ENCODE measurements at places on chromosomes 2 and 18.

DNA sequence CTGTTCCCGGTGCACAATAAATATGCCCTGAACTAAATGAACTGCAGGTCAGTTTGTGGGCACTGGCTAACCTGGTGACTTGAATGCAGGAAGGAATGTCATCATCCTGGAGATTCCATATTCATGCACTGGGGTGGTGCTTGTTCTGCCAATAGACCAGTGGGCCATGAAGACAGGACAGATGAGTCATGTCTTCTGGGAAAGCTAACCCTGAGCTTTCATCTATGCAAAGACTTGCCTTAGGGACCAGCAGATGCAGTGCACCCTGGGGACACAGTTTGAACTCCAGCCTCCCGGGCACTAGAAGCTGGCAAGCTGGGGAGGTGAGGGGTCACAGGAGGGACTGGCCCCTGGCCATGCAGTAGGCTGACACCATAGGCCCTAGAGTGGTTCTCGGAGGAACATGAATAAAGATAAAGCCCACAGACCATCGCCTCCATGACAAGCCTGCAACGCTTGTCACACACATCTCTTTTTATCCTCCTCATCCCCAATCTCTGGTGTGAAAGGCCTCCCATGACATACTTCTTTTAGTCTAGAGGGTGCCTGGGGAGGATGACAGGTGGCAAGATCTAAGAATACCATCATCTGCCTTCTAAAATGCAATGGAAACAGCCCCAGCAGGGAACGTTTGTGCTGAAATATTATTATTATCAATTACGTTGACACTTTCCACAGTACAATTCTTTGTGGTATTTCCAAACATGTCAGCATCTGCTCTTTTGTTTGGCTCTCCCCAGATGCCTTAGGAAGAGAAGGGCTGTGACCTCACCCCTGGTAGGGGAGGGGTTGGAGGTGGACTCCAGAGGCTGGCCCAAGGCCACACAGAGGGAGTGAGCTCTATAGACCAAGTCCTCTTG is 267.4 kb upstream of the RAB6C start:
- no peak for DNase-seq

DNA sequence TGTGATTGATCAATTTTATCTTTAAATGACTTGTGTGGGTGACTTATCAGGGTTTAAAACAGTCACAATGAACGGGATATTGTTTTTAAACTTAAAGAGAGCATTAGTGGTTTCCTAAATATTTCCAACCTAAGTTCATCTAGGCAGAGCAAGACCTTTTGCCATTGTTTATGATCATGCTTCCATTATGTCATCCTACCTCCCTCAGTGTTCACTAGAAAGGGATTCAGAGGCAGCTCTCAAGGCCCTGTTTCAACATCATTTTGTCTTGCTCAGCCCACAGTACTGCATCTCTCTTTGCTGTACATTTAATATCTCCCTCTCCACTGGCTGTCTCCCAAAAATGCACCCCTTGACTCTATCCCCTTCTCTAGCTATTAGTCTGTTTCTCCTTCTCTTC is 21.5 kb upstream of the PELI1 start:
- no peak for DNase-seq

DNA sequence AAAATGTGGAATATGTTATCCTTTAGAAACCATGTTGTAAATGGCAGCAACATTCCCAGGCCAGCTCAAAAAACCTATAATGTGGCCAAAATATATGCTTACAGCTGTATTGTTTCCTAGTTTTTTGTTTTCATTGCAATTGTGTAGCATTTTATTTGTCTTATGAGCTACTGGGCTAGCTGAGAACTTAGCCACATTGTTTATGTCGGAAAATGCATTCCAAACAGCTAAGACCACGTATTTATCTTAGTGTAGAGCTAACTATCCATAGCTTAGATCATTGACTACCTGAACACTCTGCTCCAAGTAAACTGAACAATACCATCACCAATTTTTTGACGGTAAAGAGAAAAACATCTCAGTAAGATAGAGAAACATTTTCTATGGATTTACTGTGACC is 38.4 kb downstream of the METAP1D start:
- no peak for DNase-seq

- no peak for DNase-seq
Observed at GRCh38 chr2:18406219-18406618, 154.2 kb downstream of the RDH14 start.

GRCh38 chr2:18703555-18703954 is 114.2 kb upstream of the NT5C1B start:
- DNase-seq = no peak

DNA sequence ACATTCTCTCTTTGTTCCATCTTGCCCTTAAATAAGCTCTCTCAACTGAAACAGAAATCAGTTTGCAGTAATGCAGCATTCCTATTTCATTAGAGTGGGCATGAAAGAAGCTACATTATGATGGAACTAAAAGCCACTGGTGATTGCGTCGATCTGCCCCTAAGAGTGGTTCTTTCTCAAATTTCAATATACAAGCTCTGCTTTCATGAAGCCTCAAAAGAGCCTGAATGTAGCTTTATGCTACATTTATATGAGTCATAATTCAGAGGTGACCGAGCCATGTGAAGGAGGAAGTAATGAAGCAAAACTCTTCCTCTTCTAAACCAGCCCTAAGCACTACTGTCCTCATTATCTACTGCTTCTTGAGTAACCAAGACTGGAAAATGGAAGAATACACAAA is 64.8 kb upstream of the CYTIP start:
- DNase-seq = peak; percentile 93

All from Kasumi-1 (cell line).